ENCODE measurements at places on chromosomes 7 and 10.

DNA sequence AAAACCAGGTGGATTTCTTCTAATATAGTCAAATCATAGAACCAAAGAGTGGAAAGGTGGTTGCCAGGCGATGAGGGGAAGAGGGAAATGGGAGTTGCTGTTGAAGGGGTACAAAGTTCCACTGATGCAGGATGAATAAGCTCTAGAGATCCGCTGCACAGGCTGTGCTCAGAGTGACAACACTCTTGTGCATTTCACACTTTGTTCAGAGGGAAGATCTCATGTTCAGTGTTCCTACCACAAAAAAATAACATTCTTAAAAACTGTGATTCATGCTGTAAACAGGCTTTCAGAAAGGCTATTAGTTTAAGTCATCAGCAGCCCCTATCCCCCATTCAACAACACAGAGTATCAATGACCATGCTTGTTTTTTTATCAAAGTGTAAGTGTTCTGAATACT, 213.8 kb downstream of the COBL start:
- DNase-seq = no peak

DNA sequence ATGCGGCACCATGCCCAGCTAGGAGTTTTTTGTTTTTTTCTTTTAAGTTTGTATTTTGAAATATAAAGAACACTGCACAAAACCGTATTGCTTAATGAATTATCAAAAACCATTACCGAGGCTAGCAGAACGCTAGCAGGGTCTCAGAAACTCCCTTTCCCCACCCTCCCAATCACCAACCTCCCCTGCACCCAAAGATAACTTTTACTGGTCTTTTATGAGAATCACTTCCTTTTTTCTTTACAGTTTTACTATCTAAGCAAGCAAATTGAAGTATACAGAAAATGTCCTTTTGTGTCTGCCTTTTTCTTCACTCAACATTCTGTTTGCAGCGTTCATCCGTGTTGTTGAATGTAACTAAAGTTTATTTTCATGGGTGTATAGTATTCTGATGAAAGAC, 13.4 kb downstream of the HIP1 start:
- DNase-seq = no peak

- no peak for DNase-seq
Observed at GRCh38 chr10:75753621-75754020, 322.2 kb downstream of the LRMDA start.

- DNase-seq = no peak
Observed at GRCh38 chr10:126375926-126376554, 12.2 kb downstream of the ADAM12 start.

DNA sequence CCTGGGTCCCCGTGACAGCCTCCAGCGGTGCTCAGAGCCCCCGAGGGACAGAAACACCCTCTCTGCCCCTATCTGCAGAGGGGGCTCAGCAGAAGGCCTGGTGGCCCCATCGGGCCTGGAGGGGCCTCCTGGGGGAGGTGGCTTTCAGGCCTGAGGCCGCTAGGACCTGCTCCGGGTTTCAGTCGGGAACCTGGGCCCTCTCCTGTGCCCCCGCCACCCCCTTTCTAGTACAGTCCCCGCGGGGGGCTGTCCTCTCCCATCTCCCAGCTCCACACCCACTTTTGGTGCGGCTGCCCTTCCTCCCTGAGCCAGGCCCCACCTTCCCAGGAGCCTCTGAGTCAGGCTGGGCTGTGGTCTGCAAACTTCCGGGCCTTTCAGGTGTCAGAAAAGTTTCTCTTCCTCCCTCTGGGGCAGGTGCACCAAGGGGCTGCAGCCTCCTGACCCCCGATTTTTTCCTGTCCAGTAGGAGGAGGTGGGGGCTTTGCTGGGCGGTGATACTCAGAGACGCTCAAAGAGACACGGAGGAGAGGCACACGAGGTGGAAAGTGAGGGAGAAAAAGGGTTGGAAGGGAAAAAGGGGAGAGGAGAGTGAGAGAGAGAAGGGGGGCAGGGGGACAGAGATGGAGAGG, 692 bp downstream of the CARD11 start:
- DNase-seq = no peak

Measured in cortex of kidney (tissue), 1 donor.